ENCODE measurements at places on chromosomes 5 and 9.

GRCh38 chr5:124743602-124744169, 2.8 kb downstream of the ZNF608 start:
- DNase-seq = no peak

DNA sequence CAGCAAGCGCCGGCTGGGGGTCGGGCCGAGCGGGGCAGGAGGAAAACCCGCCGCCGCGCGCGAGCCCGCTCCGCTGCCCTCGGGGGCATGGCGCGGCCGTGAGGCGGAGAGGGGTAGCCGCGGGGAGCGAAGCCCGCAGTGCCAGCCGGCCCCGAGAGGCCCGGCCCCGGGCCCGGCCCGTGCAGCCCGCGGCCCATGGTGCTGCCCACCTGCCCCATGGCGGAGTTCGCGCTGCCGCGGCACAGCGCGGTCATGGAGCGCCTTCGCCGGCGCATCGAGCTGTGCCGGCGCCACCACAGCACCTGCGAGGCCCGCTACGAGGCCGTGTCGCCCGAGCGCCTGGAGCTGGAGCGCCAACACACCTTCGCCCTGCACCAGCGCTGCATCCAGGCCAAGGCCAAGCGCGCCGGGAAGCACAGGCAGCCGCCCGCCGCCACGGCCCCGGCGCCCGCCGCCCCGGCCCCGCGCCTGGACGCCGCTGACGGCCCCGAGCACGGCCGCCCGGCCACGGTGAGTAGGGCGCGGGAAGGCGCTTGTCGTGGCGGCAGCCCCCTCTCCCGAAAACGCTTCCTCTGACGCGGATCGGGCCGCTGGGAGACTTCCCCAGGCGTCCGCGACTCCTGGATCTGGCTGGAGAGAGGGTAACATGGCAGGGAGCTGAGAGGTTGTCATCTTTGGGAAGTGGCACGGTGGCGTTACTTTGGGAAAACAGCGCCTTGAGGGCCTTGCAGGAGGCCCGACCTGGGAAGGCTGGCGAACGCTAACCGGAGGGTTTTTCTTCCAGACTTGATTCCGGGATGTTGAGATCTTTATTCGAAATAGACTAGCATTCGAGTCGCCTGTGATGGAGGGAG, 523 bp downstream of the MAML1 start:
- DNase-seq = no peak

GRCh38 chr9:36867672-36868471, 166.2 kb downstream of the PAX5 start:
- DNase-seq = no peak

GRCh38 chr5:153671653-153672346, 181.3 kb downstream of the GRIA1 start:
- DNase-seq = peak; percentile 89

GRCh38 chr5:125006011-125006685, 259.7 kb upstream of the ZNF608 start:
- DNase-seq = no peak

DNA sequence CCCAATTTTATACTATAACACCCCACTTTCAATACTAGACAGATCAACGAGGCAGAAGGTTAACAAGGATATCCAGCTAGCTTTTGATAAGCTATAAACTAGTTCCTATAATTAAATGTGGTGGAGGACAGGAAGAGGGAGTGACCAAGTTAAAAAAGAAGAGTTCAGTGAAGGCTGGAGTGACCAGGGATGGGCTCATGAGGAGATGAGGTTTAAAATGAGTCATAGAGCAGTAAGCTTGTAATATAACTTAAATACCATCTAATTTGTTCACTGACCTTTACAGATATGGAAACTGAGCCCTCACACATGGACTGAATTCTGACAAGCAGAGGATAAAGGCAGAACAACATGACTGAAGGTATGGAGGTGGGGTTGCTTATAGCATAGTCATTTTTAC, 284.5 kb downstream of the SPATA31D1 start:
- no peak for DNase-seq

DNA sequence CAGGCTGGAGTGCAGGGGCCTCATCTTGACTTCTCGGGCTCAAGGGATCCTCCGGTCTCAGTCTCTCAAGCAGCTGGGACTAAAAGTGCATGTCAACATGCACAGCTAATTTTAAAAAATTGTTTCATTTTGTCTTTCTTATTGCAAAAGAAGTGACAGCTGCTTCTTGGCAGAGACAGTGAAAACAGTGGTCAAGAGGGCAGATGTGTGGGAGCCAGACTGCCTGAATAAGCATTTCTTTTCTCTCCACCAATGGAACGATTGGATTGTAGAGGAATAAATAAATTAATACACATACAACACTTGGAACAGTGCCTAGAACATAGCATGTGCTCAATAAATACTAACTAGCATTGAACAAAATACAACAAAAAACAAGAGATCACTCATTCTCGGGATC, 27.4 kb upstream of the KIF4B start:
- DNase-seq = no peak

DNA sequence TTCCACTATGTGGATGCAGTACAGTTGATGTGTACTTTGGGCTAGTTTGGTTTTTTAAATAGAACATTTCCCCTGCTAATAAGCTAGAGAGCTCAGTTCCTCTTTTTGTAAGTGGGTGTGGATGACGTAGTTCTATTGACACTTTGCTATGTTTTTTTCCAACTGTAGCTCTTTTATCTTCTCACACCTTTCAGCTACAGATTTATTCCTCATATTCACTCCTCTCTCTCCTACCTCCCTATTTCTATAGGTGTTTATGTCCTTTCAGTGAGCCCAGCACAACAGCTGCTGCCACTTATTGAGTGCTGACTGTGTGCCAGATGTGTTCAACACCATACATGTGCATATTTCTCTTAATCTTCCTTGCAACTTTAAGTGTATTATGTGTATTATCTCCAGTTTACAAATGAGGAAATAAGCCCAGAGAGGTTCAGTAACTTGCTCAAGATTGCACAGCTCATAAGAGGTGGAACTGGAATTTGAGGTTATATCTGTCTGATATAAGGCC, 215.7 kb downstream of the SEMA6A start:
- DNase-seq = no peak

- no peak for DNase-seq
Observed at GRCh38 chr5:110909950-110910349, 161.6 kb upstream of the TSLP start.

DNA sequence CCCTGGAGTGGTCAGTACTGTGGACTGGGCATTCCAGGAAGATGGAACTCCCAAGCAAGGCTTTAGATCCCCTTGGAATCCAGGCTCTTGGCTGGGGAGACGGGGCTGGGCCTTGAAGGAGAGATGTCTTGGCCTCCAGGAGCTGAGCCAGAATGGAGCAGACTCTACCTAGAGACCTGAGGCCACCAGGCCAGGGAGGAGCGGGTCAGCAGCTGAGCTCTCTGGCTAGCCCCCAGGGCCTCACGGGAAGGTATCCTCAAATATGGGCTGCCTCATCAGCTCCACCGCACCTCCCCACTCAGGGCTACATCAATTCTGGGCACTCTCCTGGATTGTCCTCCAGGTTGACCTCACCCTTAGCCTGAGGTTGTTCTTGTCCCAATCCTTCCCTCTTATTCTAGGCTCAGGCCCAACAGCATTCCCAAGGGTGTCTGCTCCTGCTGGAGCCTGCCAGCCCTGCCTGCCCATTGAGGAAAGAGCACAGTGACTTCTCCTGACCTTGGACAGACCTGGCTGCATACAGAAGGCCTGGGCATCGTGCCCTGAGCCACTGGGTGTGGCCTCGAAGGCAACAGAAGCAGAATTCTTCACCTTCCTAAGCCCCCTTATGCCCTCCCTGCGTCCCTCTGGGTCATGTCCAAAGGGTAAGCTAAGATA, 3.0 kb upstream of the PDLIM4 start:
- DNase-seq = no peak

- no peak for DNase-seq
Observed at GRCh38 chr9:97761879-97762278, 64.7 kb upstream of the XPA start.

All from esophagus muscularis mucosa (tissue), 4 donors.